ENCODE measurements at places on chromosomes 16 and 17. TPM values are rescaled to one million over a fixed set of nuclear protein-coding genes. Genes with fewer than 3 reads are reported as not detected.

DNA sequence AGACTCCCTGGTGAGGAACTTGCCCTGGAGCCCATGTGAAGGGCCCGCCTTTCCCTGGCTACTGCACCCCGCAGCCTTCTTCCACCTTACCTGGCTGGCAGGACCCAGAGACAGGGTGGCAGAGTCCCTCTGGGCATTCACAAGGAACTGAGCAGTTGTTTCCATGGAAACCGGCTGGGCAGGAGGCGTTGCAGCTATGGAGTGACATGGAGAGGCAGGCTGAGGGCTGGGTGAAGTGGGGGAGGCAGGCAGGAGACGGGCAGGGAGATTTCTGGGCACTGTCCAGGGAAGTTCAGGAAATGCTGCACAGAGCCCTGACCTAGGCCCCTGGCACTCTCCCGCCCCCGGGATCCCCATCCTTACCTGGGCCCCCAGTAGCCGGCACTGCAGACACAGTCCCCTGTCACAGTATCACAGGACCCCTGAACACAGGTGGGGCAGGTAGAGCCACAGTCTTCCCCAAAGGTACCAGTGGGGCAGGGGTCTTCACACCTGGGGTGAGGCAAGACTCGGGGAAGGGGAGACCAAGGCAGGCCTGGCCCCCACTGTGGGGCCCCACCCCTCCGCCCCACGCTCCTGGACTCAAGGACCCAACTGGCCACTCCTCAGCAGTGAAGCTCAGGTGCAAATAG lies 5.9 kb downstream of the SCARF1 start:
- DNase-seq: peak; percentile 65

GRCh38 chr17:7515911-7516610 lies 31.9 kb downstream of the POLR2A start:
- DNase-seq: no peak

Gene ACSM3
- 1.6 TPM for total RNA-seq

- no peak for DNase-seq
These were observed 19.0 kb downstream of the CAMKK1 start for GRCh38 chr17:3873862-3874261.

- DNase-seq: no peak
These were observed 76.0 kb upstream of the RBBP6 start for GRCh38 chr16:24463196-24463945.

DNA sequence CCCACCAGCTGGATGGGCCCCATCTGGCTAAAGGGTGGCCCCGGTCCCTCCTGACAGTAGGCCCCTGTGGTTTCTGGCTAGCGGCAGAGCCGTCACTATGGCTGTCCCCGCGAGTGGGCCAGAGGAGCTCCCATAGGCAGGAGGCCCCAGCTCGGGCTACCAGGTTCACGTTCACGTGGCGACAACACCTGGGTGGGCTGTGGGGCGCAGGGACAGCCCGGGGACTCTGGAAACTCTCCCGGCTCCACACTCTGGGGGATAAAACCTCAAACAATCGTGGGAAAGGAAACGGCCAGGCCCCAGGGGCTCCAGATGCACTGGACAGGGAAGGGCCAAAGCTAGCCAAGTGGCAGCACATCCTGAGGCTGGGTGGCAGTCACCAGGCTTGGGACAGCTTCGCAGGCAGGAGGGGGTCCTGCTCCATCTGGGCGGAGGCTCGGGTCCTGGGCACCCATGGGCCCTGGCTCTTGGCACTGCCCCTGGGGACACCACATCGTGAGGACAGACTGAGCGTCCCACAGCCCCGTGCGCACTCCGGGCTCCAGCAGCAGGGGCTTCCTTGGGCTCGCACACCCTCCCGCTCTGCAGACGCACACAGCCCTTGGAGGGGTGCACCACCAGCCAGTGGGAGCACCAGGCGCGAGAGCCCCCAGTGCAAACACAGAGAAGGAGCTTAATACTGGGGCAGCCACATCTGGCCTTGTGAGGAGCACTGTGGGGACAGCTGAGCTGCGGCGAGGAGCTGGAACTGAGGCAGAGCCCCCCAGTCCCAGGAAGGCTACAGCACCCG lies 4.4 kb downstream of the RNF166 start:
- DNase-seq: no peak

Gene ITGAX
- total RNA-seq: 0.41 TPM

DNA sequence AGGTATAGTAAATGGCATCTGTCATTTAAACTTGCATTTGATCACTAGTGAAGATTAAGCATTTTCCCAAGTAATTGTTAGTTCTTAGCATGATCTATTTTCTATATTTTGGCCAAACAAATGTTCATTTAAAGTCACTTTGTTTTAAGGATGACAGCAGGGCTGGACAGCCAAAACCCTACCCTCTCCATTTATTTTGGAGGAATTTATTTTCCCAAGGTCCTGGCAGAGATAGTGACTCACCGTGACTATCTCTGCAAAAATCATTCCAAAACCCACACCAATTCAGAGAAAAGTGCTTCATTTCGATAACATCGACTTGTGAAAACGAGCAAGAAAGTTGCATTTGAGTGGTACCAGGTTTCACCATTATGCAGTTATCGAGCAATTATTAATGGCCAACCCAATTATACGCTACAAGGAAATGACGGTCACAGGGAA lies 665 bp upstream of the AKAP1 start:
- no peak for DNase-seq

- no peak for DNase-seq
These were observed 646.1 kb downstream of the CDH11 start for GRCh38 chr16:64475627-64476351.

Gene KRT20
- total RNA-seq: not detected

DNA sequence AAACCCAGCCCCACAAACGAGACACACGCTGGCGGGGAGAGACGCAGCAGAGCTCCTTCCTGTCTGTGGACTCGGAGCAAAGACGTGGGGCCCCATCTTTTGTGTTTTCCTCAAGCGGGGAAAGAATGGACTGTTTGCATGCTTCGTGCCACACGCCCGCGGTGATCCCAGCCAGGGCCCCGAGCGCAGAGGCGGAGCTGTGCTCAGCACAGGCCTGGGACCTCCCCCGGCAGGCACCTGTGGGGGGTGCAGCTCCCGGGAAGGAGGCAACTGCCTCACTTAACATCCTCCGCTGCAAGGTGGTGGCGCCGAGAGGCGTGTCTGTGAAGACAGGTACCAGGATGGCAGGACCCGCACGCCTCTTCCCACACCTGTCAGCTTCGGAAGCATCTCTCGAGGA lies 19.1 kb downstream of the TRARG1 start:
- DNase-seq: no peak

Gene PMP22
- total RNA-seq: 9.4 TPM

- peak; percentile 51 for DNase-seq
These were observed 17.9 kb downstream of the PSME3IP1 start for GRCh38 chr16:57167953-57168352.

DNA sequence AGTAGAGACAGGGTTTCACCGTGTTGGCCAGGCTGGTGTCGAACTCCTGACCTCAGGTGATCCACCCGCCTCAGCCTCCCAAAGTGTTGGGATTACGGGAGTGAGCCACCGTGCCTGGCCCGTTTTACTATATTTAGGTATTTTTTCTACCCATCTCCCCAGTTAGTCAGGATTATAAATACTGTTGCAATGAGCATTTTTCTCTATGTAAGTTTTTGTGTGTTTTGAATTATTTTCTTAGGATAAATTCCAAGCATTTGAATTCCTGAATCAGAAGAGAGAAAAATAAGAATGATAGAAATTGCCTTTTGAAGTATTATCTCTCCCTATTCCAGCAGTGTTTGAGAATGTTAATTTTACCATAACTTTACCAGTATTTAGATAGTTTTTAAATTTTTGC lies 36.6 kb downstream of the KIAA0513 start:
- no peak for DNase-seq

Gene TBC1D28
- total RNA-seq: under 0.01 TPM

Data from frontal cortex (tissue), 4 donors.